ENCODE measurements at places on chromosomes 11 and 22.

DNA sequence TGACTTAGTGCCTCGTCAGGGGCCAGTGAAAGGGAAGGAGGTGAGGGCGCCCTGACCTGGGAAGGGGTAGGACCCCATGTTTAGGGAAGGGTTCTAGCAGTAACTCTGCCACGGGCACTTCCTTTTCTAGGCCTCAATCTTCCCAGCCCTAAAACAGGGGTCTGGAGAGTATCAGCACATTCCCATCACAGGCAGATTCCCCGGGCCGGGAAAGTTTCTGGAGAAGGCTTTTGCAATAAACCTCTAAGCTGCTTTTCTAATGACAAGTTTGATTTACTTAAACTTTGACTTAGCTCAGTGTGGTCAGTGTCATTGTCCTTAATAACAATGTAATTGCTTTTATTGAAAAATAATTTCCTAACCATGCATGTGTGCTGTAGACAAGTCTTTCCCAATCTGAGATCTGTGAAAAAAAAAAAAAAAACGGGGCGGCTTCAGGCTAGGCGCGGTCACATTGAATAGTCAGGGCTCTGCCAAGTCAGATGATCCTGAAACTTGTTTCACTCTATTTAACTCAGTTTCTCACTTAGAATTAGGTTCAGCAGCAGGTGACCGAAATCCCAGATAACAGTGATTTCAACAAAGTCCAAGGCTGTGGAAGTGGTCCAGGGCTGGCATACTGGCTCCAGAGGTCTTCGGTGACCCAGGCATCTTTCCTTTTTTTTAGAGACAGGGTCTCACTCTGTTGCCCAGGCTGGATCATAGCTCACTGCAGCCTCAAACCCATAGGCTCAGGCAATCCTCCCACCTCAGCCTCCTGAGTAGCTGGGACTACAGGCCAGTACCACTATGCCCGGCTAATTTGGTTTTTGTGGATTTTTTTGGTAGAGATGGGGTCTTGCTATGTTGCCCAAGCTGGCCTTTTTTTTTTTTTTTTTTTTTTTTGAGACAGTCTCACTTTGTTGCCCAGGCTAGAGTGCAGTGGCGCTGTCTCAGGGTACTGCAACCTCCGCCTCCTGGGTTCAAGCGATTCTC lies 19.5 kb upstream of the TAB1 start:
- no peak for DNase-seq

DNA sequence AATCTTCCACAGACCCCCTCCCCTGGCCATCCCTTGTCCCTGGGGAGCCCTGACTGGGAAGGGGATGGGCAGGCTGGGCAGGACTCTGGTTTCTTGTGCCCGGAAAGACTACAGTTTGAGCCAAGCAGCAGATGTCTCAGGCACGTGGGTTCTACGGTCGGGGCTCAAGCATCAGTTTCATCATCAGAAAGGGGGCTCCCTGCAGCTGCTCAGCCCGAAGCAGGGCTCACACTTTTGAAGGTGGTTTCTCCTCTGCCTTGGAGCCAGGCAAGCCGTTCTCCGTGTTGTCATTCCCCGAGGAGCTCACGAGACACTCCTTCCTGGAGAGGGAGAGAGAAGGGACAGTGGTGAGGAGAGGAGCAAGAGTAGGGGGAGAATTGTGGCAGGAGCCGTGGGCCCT lies 15.8 kb downstream of the SCN4B start:
- DNase-seq, result no peak

DNA sequence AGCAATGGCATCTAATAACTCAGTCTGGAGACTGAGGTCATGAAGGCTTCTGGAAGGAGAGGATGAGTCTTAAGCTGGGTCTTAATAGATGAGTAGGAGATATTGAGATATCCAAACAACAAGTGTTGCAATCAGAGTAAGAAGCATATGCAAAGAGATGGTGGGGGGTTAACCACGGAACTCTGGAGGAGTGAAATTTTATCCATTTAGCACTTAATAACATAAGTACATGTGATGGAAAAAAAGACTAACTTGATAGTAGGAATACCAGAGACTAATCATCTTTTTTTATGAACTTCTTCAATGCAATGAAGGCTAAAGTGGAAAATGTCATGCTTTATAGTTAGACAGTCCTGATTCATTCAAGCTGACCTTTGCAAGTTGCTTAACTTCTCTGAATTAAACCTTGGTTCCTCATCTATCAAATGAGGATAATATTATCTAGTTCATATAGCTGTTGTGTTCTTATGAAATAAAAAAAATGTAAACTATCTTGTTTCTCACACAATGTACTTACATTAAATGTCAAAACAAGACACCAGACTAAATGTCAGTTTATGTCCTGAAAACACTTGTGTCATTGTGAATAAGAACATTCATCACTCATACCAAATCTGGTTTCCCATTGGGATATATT lies 403.1 kb upstream of the CCDC90B start:
- DNase-seq, result no peak

DNA sequence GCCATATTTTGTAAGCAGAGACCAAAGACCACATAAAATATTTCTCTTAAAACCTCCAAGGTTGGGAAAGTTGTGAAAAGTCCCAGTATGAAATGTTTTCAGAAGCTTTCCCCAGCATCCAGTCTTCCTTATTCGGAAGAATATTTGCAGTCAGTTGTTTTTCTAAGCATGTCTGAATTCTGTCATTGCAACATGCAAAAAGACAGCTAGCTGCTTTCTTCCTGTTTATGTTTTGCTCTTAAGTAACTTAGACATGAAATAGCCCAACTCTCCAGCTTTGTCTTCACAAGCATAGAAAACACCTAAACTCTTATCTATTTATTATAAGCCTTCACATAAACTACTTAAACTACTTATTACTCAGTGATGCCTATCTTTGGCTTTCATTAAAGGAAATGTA lies 57.9 kb upstream of the MMP13 start:
- DNase-seq, result no peak
